ENCODE measurements at places on chromosomes 7 and 10. TPM values are rescaled to one million over a fixed set of nuclear protein-coding genes. Genes with fewer than 3 reads are reported as not detected.

- no peak overlapping the region for H3K4me3 ChIP-seq
- H3K27me3 ChIP-seq, result no peaks in the 10 kb centered on the region
- H3K27ac ChIP-seq, result peak overlapping the region; percentile 41
- DNase-seq, result no peak
- peaks cover 45% of the 10 kb centered on the region for H3K4me1 ChIP-seq
These were observed 34.8 kb downstream of the ZMIZ1 start for GRCh38 chr10:79103585-79103984.

- H3K27me3 ChIP-seq, result no peaks in the 10 kb centered on the region
- no peak for DNase-seq
- H3K27ac ChIP-seq, result peak overlapping the region; percentile 23
- H3K36me3 ChIP-seq, result no peaks in the 10 kb centered on the region
These were observed 42.2 kb upstream of the SRGN start for GRCh38 chr10:69045441-69046300.

DNA sequence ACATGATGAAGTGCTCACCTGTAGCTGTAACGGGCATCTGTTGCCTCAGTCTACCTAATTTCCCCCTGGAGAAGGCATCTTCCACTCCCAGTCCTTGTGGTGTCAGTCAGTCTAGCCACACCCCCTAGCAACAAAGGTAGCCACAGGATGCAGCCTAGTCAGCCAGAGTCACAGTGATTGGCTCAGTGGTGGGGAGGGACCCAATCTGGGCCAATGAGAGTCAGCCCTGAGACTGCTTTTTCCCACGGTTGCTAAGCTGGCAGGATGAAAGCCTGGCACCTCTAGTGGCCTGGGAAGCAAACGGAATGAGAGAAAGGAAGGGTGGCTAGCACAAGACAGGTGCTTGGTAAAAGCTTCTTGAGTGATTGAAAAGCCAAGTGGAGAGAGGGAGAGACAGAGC, 118.6 kb downstream of the SH3PXD2A start:
- H3K27me3 ChIP-seq, result no peaks in the 10 kb centered on the region
- peaks cover 11% of the 10 kb centered on the region for H3K4me1 ChIP-seq
- DNase-seq, result no peak
- no peak overlapping the region for H3K4me3 ChIP-seq

GRCh38 chr7:148447221-148447849, 143.2 kb upstream of the C7orf33 start:
- H3K27ac ChIP-seq, result no peak overlapping the region
- no peak for DNase-seq
- no peaks in the 10 kb centered on the region for H3K27me3 ChIP-seq
- H3K36me3 ChIP-seq, result no peaks in the 10 kb centered on the region
- peaks cover 7% of the 10 kb centered on the region for H3K4me1 ChIP-seq

GRCh38 chr10:73465978-73466726, 29.7 kb downstream of the PPP3CB start:
- H3K27ac ChIP-seq, result no peak overlapping the region
- no peak overlapping the region for H3K4me3 ChIP-seq
- no peak for DNase-seq
- peaks cover 11% of the 10 kb centered on the region for H3K36me3 ChIP-seq
- no peaks in the 10 kb centered on the region for H3K4me1 ChIP-seq

DNA sequence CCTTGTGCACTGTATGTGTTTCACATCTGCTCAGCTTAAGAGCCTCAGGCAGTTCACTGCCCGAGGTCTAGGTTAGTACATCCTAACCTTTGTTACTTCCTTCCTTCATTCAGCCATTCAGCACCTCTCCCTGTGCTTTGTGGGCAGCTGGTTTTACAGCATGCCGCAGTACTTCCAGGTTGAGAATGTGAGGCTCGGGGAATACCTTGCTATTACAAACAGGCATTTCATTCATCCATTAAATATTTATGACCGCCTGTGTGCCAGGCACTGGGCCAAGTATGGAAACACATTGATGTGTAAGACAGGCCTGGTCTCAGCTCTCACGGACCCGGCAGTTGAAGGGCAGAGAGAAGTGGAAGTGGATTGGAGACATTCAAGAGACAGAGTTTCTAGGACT, 82.4 kb downstream of the SHH start:
- H3K4me1 ChIP-seq, result peaks cover 30% of the 10 kb centered on the region
- no peaks in the 10 kb centered on the region for H3K27me3 ChIP-seq
- peak overlapping the region; percentile 2 for H3K27ac ChIP-seq
- H3K4me3 ChIP-seq, result no peak overlapping the region

GRCh38 chr10:11746883-11747539, 4.8 kb downstream of the ECHDC3 start:
- H3K36me3 ChIP-seq, result no peaks in the 10 kb centered on the region
- H3K27me3 ChIP-seq, result no peaks in the 10 kb centered on the region
- no peak overlapping the region for H3K4me3 ChIP-seq
- H3K4me1 ChIP-seq, result peaks cover 3% of the 10 kb centered on the region

The AP1S1 gene
- 30.4 TPM for polyA plus RNA-seq

The TRPV5 gene
- polyA plus RNA-seq, result not detected

The GIMAP8 gene
- 2.2 TPM for polyA plus RNA-seq

Data from pancreas (tissue), 10 donors.